Brain (organoid and tissue), 16 donors: ENCODE measurements at places on chromosomes 13 and 19.
A peak's percentile ranks its signal among the peaks of the same experiment; 100 is the strongest.

GRCh38 chr19:56942756-56943155, 102.2 kb upstream of the PEG3 start:
- peak; percentile 55 for DNase-seq

DNA sequence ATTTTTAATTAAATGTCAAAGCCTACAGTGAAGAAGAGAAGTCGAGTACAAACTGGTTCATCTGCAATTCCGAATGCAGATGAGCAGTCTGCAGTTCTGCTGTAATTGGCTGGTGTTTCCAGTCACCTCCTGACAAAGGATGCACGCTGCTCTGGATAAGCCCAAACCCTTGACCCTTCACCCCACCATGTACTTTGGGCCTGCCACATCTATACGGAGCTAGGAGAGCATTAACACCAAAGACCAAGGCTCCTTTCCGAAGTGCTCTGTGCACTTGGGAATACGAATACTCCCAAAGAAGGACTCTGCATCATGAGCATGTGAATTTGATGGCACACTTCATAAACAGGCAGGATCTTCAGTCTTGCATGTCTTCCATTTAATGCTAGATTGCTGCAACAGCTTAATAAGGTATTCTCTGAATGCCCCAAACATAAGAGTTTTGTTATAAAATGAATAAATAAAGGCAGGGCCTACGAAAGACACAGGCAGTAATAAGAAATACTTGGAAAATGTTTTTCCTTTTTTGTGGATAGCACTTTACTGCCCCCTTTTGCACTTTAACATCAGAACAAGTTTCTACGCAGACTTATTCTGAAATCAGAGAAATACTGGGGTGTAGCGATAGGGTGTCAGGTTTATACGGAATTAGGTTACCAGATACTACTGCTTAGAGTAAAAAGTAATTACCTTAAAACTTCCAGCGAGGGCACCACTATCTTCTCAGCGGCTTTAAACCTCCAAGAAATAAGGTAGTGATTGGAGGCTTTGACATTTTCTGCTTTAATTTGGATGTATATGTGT, 15.0 kb downstream of the EFNB2 start:
- DNase-seq, result peak; percentile 76

GRCh38 chr19:21101521-21102242, 19.7 kb downstream of the ZNF714 start:
- no peak for DNase-seq

GRCh38 chr19:280541-281009, 10.6 kb downstream of the PLPP2 start:
- no peak for DNase-seq

DNA sequence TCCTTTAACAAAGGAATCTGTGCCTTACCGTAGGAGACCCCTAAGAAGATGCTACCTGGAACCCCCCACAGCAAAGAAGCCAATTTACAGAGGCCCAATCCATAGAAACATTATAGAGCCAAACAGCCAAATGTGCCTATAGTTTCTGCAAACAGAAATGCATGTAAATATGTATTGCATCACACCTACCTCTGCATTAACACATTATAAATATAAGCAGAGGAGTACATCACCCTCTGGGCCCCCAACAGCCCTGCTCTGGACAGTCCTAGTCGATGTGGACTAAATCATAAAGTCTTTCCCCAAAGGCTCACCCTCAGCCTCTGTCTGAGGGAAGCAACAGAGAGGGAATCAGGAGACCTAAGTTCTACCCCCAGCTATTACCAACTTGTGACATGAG, 25.7 kb downstream of the ZNF541 start:
- DNase-seq, result no peak

GRCh38 chr19:20385061-20385460, 180.5 kb downstream of the ZNF737 start:
- no peak for DNase-seq

DNA sequence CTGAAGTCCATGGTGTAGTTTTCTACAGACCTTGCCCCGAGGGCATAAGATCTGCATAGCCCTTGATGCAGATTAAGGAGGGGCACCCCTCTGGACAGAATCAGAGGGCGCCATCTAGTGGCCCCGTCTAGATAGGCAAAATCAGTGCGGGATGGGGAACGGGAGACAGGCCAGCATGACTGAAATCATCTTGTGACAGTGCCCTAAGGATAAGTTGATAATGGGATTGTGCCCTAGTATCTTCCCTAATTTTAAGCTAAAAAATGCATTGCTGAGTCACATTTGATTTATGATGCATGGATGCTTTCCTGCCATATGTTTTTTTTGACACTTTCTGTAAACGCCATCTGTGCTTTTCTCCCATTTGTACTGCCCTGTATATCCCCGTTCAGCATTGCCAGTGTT, 19.0 kb upstream of the GPI start:
- DNase-seq, result peak; percentile 92

- no peak for DNase-seq
Observed at GRCh38 chr13:70128098-70128497, 19.8 kb upstream of the KLHL1 start.

GRCh38 chr19:5665781-5666513, 14.4 kb downstream of the MICOS13 start:
- no peak for DNase-seq
